A549 treated with Mapracorat at 1 μM for 4 hours (cell line): ENCODE measurements at places on chromosomes 4 and X. TPM values are rescaled to one million over a fixed set of nuclear protein-coding genes. Genes with fewer than 3 reads are reported as not detected.

DCLK2 gene
- 8.8 to 10.4 TPM (median 9.7 TPM) in 5 replicates for total RNA-seq

LRRC66 gene
- total RNA-seq, result 0.09 to 0.16 TPM (median 0.15 TPM) in 3 of 5 replicates, not detected in the others

GLUD2 gene
- 1.8 to 2.8 TPM (median 2.4 TPM) in 5 replicates for total RNA-seq

LONRF3 gene
- total RNA-seq, result 2.5 to 3.9 TPM (median 3.3 TPM) in 5 replicates

MAB21L2 gene
- not detected in 5 replicates for total RNA-seq

PHOX2B gene
- total RNA-seq, result not detected in 5 replicates

GIMD1 gene
- total RNA-seq, result not detected in 5 replicates
